ENCODE measurements at places on chromosomes 12 and 14.

GRCh38 chr14:101840649-101841369 lies 79.3 kb downstream of the PPP2R5C start:
- no peak for DNase-seq

- DNase-seq = no peak
Measured at GRCh38 chr12:30965613-30965985, 39.1 kb downstream of the TSPAN11 start.

DNA sequence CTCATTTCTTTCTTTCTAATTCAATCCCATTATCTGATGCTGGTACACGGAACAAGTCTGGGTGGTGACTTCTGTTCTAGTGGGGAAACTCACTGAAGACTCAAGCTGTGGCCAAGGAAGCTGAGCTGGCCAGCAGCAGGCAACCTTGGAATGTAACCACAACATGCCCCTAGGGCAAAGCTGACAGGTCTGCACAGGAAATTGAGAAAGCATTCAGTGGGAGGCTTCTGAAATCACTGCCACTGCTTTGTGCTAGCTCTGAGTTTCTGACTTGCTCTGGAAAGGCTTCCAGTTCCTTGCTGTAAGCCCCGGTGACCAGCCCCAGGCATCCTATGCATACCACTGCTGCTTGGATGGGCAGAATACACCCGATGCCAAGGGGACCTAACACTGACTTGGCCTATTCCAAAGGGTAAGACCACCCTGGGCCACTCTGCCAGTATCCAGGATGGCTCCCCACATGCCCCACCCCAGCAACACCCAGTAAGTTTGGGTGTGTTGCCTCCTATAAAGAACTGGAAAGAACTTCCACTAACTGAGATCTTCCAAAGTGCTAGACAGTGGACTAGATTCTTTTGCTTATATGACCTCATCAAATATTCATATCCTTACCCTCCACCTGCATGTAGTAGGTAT lies 84.5 kb upstream of the CDKN3 start:
- no peak for DNase-seq

DNA sequence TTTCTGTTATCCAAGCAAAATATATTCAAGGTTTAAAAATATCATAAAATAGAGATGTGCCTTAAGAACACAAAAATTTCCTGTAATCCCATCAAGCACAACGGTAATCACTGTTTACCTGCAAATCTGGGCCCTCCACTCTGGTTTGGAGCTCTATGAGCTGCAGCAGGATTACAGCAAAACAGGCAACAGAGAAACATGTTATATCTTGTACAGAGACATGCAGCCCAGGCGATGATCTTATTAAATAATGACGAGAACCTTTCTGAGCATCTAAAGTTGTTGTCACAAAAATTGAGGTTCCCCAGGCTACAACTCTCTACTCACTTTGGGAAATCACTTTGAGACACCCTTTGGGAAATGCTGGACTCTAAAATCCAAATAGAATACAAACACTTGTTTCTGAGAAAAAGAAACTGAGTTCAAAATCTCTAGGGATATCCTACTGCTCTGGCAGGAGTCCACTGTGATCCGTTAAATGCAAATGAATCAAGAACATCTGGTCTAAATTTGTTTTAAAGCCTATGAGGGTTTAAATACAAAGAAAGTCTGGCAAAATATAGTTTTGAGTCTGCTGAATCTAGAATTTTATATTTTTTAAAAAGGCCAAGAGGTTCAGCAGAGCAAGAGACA lies 36.3 kb downstream of the STON2 start:
- DNase-seq = no peak

- DNase-seq = no peak
Measured at GRCh38 chr12:108689314-108690190, 41.8 kb downstream of the CORO1C start.

DNA sequence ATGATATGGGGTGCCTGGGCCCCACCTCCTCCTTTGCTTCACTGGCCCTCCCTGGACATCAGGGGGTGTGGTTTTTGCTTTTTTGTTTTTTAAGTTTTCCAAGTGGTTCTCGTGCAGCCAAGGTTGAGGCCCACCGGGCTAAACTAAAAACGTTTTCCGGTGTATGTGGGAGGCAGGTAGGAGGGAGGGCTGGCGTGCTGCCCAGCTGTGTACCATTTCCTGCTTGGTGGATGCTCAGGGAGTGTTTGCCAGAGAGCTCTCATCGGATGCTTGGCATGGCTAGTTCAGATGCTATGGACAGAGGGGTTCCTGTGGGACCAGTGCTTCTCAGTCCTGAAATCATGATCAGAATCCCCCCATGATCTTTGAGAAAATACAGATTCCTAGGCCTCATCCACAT lies 246.4 kb downstream of the CACNA1C start:
- DNase-seq = peak; percentile 70

DNA sequence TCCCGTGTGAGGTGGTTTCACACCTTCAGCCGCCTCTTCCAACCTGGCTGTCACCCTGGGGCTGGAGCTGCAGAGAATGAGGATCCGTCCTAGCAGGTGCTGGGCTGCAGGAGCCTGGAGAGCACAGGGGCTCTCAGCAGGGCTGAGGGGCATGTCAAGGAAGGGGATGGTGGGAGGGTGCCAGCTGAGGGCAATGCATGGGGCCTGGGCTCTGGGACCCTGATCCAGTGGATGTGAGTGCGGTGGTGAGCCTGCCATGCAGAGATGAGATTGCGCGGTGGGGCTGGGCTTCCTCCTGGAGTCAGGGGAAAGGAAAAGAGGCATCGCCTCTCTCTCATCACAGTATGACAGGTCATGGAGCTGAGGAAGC lies 31.5 kb downstream of the ANAPC7 start:
- no peak for DNase-seq

GRCh38 chr12:98308141-98308540 lies 207.2 kb upstream of the TMPO start:
- DNase-seq = no peak

DNA sequence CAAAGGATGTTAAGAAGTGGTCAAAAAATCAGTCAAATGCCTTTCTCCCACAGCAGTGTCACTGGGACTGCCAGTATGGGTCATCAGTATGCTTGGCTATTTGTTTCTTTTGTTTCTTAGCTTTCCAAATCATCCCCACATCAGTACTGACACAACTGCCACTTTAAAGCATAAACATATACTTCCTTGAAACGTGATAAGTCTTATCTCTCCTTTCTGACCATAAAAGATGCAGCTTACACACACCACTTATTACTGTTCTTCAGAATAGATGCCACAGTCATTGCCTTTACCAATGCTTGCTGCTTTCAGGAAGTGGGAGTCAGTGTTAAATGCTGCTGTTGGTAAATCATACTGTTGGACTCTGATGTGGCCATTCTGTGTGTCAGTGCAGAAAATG lies 18.6 kb upstream of the GARIN2 start:
- no peak for DNase-seq

- no peak for DNase-seq
Measured at GRCh38 chr12:62629971-62630739, 163.5 kb downstream of the MON2 start.

GRCh38 chr12:55703288-55703687 lies 4.4 kb downstream of the ITGA7 start:
- DNase-seq = no peak

GRCh38 chr12:105983622-105984320 lies 155.0 kb downstream of the NUAK1 start:
- DNase-seq = no peak

GRCh38 chr12:95997276-95997675 lies 1.1 kb upstream of the HAL start:
- DNase-seq = no peak

- no peak for DNase-seq
Measured at GRCh38 chr12:92362785-92363184, 217.1 kb upstream of the BTG1 start.

GRCh38 chr14:49014476-49014875 lies 571.7 kb downstream of the RPS29 start:
- DNase-seq = no peak

DNA sequence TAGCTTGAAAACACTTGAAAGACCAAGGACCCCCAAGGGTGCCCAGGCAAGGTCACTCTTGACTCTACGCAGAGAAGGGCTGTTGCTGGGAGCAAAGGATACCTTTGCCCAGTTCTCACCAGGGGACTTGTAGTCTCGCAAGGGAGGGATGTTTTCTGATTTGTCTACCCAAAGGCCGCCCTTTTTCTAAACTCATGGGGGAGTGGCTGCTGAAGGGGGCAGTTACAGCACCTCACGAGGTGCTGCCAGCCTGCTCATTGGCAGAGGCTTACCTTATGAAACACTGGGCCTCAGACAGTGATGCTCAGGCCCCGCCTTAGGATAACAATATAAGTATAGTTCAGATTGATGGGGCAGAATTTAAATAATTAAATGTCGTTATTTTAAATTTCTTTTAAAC lies 107.0 kb downstream of the ETV6 start:
- no peak for DNase-seq

- no peak for DNase-seq
Measured at GRCh38 chr12:79331870-79332269, 358.9 kb downstream of the PAWR start.

GRCh38 chr12:43306066-43306465 lies 245.9 kb downstream of the ADAMTS20 start:
- no peak for DNase-seq

- DNase-seq = no peak
Measured at GRCh38 chr12:68772714-68773113, 26.7 kb downstream of the SLC35E3 start.

DNA sequence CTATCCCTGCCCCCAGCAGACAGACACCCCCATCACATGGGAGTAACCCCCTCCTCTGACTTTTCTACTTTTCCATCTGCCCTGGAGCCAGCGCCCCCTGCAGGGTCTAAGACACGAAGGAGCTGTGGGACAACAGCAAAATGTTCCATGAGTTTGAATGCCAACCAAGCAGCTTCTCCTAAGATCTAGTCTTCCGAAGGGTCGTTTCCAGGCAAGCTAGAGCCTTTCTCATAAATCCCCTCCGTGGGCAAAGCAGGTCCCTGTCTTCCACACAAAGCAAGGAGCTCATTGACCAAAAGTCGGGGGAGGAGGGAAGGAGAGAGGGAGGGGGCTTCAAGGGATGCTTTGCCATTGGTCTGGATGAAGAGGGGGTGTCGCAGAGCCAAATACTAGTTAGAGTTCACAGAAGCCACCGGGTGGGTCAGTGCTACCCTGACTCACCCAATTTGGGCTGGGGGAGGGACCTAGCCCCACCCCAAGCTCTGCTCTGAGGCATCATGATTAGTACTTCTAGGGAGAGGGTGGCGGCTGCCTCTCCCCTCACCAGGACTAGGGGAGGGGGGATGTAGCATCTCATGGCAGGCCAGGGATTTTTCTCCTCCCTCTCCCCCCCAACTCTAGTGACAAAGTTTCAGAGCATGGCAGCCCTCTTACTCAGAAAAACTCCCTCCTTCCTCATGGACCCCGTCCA lies 1.6 kb downstream of the MSI1 start:
- peak; percentile 26 for DNase-seq

DNA sequence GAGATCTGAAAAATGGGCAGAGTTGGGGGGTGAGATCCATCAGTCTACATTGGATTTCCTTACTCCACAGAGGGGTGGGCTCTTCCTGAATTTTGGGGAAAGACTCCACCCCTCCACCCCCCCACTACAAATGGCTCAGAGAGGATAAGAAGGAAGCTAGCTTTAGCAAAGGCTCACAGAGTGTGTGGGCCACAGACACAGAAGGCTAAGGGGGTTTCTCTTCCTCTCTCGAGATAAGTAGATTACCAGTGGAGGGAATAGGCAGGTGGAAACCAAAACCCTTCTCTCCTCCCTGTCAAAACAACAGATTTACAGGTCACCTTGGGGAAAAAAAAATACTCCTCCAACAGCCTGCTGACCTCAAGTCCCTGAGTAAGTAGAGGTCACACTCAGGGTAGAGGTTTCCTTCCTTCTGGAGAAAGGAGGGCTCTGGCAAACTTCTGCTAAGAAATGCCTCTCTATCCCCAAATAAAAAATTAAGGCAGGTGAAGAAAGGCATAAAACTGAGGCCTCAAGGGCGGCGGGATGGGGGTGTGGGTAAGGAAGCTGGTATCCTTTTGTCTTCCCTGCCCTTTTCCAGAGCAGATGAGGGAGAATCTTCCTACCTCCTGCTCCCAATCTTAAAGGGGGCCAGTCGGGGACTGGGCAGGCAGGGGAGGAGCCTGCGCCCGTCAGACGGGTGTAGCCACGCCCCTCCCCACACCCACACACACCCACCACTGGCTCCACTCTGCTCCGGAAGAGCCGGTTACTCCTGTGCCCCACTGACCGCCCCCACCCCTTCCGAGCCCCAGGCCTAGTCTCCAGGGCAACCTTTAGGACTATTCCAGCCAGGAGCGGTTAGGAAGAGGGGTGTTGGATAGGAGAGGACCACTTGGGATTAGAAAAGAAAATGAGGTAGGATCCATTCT lies 1.9 kb upstream of the BAZ2A start:
- no peak for DNase-seq

GRCh38 chr12:57631566-57632072 lies 1.4 kb downstream of the B4GALNT1 start:
- DNase-seq = no peak

DNA sequence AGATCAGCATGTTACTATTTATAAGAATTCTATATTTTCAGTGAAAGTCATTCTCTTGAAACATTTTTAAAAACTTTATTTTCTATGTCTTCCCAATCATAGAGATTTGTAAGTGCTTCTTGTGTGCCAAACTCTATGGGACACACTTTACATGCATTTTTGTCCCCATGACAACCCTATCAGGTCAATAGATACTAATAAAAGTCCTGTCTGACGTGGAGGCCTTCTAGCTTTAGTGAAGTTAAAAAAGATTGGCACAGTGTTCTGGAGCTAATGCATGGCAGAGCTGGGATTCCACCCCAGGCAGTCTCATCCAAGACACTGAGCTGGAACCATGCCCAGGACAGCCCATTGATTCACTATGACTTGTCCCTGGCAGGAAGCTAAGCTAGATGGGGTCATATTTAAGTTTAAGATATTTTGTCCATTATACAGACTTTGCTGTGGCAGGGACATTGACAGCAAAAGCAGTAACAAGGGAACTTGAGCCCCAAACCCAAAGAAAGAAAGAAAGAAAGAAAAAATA lies 28.1 kb downstream of the TTC6 start:
- DNase-seq = no peak

GRCh38 chr14:30450631-30451545 lies 108.1 kb upstream of the G2E3 start:
- peak; percentile 37 for DNase-seq

DNA sequence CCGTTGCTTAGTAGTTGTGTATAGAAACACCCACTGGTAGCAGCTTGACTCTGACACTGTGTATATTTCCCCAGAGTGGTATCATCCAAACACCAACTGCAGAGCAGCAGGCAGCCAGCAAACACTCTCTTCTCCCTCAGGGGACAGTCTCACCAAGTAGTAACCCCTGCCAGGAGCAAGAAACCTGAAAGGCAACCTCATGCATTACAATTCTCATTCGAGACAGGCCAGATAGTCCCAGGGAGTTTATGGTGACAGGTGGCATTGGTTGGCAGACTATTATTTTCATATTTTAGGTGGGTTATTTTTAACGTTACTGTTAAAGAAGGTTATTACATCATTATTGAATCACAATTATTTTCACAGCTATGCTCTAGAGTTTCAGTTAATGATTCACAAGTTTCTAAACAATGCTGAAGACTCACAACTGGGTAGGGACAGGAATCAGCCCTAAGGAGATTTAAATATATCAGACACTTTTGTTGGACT lies 222.8 kb downstream of the EGLN3 start:
- DNase-seq = no peak

- DNase-seq = no peak
Measured at GRCh38 chr14:36493761-36494160, 26.3 kb downstream of the NKX2-1 start.

- DNase-seq = no peak
Measured at GRCh38 chr12:5582018-5582417, 150.1 kb downstream of the NTF3 start.

GRCh38 chr12:111389635-111390034 lies 16.1 kb upstream of the SH2B3 start:
- no peak for DNase-seq

- no peak for DNase-seq
Measured at GRCh38 chr14:72907886-72908285, 14.0 kb upstream of the DPF3 start.

GRCh38 chr12:131494741-131495524 lies 216.0 kb upstream of the SFSWAP start:
- no peak for DNase-seq
